ENCODE measurements at places on chromosomes 13 and 19. TPM values are rescaled to one million over a fixed set of nuclear protein-coding genes. Genes with fewer than 3 reads are reported as not detected.

DNA sequence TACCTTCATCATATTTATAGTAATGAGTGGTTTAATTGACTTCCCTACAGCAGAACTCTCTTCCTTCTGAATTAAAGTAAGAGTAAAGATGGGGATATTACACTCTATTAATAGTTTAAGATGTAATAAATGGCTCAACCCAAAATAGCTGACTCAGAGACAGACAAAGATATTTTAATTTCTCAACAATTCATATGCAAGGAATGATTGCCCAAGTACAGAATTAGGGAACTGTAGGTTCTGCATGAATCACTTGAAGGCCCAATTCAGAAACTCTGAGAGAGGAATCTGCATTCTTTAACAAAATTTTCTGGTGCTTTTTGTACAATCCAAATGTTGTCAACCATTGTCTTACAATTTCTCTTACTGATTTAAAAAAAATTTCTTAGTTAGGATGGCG is 42.9 kb upstream of the PCDH9 start:
- DNase-seq, result no peak

GRCh38 chr19:35285095-35285449 is 2.7 kb downstream of the HAMP start:
- no peak for DNase-seq

GRCh38 chr13:81171065-81171647 is 830.2 kb upstream of the SPRY2 start:
- no peak for DNase-seq

DNA sequence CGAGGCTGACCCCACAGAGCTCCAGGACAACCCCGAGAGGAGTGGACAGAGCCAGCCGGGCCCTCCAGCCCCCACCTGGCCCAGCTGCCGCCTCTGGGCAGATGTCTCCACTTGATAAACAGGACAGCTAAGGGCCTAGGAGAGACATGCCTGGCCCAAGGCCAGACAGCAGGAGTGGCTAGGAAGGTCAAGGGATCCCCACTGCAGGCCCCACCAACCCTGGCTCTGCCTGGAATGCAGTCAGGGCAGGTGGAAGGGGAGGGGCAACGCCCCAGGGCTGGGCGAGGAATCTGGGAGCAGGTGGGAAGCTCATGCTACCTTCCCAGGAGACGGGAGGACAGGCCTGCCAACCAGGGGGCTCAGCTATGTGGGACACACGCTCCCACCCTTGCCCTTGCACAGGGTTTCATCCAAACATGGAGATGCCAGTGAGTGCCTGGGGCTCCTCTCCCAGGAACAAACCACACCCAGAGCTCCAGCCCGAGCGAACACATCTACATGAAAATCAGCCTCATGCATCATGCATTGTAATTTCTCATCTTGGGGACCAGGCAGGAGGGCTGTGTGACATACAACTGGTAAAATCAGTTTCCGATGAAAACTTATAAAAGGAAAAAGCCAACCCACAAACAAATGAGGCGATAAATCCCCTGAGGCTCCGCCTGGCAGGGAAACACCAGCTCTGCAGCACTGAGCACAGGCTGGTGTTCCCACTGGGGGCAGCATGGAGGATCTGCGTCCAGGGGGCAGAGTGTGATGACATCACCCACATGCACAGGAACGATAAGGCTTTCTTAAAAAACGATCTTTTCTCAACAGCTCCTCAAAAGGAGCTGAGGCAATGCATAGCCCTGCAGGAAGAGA is 25.0 kb downstream of the SH3GL1 start:
- peak; percentile 77 for DNase-seq

GRCh38 chr13:40611004-40611403 is 55.4 kb downstream of the FOXO1 start:
- no peak for DNase-seq

DNA sequence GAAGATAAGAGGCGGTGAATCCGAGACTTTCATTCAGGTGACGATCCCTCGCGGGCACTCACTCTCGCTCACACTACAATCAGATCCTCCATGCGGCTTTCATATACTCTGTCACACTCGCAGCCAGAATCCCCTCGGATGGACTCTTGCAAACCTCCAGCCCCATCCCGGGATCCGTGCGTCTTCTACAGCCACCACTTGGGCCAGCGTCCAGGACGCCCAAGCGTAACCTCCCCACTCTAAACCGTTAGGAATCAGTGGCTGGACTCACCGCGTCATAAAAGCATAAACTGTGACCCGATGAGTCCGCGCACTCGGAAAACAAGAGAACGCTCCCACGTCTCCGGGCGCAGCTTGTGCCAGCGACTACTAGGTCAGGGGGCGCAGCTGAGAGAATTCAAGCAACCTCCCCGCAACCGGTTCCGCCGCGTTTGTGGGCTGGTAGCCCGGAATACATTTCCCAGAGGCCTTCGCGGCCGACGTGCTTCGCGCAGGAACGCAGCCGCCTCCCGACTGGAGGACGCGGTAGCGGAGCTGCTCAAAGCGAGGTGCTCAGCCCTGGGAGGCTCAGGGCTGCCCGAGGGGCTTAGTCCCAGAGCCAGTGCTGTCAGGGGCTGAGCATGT is 27.6 kb downstream of the ZNF607 start:
- DNase-seq, result peak; percentile 46

- no peak for DNase-seq
Measured at GRCh38 chr13:27919934-27920676, at the start of gene PDX1. Gene PDX1 (plus strand): TSS chr13:27920000. CDS start chr13:27920139, 139 bp downstream.

DNA sequence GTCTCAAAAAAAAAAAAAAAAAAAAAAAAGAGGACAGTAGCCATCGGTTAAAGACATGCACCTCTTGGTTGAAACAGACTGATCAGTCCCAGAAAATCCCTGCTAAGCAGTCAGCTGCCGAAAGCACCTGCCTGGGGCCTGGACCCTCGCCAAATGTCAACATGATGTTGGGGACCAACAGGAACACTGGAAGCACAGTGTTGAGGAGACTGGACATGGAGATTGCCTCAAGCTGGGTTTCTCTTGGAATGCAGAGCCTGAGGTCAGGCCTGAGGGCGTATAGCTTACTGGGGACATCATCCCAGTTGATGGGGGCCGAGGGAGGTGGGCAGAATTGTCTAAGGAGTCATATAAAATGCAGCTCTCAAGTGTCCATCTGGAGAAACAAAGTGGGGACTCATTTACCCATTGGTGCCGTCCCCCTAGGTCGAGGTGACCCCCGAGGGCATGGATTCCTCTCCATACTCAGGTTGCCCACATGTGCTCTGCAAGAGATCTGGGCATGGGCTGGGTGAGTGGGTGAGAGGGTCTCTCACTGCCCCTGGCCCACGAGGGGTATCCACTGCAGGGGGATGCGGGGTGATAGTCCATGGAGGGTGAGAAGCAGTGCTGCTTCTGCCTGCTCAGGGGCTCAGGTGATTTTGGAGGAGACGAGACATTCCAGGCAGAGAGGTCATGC is 164.5 kb downstream of the URI1 start:
- DNase-seq, result no peak

GRCh38 chr19:47609906-47610894 is 1.3 kb downstream of the BICRA start:
- DNase-seq, result peak; percentile 29

DNA sequence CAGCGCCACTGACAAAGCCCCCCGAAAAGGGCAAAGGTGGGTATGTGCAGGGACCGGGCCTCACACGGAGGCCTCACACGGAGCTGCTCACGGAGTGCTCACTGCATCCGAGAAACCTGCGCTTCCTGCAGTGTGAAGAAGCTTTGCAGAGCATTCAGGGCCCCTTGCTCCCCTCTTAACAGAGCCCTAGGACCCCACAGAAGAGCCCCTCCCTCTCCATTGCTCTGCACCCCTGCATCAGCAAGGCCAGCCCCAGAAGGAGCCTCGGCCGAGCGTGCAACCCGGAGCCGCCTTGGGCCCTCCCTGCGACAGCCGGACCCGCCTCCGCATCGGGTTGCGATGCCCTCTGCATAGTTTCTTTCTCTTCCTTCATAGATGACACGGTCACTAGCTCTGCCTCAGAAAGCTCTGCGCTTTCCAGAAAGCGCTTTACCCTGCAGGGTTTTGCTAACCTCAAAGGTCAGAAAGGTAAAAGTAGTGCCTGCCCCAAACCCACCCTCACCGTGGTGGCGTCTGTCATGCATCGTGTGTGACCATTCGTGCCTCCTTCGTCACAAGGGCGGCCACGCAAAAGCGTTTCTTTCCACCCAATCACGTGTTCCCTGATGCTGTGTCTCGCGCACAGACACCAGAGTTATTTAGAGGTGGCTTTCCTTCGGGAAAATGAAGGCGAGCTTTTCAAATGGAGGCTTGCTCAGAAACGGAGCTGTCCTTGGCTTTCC is 15.7 kb upstream of the F7 start:
- no peak for DNase-seq

- DNase-seq, result no peak
Measured at GRCh38 chr19:55240713-55241020, 12.1 kb upstream of the TMEM86B start.

- no peak for DNase-seq
Measured at GRCh38 chr13:47726394-47726793, 274.7 kb downstream of the SUCLA2 start.

GRCh38 chr19:8209462-8210378 is 550 bp downstream of the CERS4 start:
- no peak for DNase-seq

GRCh38 chr13:37379841-37380240 is 218.7 kb downstream of the POSTN start:
- DNase-seq, result no peak

GRCh38 chr19:6393983-6394412 is 1.0 kb upstream of the GTF2F1 start:
- DNase-seq, result no peak

DNA sequence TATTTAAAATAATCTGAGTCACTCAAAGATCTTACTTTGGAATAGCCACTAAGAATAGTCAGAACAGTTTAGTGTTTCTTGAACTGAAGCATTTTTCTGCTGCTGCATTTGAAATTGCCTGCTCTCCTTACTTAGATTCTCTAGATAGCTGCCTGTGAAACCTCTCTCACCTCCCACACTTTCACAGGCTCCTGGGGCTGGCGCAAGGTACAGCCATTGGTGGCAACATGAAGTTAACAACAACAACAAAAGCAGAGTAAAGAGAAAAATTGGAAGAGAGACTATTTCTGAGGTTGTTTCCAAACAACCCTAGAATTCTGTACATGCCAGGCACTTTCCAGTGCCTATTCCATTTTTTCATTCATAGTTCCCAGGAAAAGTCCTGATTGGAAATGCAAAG is 25.3 kb downstream of the SLITRK5 start:
- no peak for DNase-seq

GRCh38 chr13:33722216-33722915 is 95.6 kb upstream of the RFC3 start:
- no peak for DNase-seq

DNA sequence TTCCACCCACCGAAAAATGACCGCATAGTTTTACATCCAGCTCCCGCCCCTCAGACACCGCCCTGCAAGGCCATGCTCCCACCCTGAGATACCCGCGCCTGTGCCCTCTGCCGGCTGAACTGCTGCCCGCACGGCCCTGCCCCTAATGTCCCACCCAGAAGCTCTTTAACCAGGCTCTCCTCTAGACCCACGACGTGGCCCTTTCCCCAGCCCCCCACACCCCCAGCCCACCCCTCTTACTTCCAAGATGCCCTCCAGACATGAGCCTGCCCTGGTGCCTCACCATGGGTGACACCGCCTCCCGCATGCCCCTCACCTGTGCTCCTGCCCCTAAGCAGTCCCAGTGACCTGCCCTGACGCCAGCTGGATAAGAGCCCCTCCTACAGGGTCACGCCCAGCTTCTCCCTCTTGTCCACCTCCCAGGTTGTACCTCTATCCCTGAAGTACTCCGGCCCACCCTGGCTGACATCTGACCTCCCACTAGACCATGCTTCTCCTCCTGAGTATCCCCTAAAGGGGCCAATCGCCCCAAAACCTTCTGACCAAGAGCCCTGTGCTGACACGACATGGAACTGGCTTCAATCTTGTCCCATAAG is 51.2 kb downstream of the COLGALT1 start:
- DNase-seq, result no peak

GRCh38 chr13:45882626-45883025 is 31.1 kb upstream of the SIAH3 start:
- DNase-seq, result no peak

DNA sequence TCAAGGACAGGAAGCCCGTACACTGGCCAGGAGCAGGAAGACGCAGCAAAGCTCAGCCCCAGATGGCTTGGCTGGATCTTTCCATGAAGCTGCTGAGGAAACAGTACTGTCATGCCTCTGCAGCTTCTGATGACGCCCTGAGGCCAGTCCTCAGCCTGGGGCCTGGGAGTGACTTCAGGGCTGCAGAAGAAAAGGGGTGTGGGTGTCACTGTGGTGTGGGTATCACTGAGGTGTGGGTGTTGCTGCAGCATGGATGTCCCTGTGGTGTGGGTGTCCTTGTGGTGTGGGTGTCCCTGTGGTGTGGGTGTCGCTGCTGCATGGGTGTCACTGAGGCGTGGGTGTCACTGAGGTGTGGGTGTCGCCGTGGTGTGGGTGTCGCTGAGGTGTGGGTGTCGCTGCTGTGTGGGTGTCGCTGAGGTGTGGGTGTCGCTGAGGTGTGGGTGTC is 12.0 kb upstream of the GAS6 start:
- DNase-seq, result no peak

DNA sequence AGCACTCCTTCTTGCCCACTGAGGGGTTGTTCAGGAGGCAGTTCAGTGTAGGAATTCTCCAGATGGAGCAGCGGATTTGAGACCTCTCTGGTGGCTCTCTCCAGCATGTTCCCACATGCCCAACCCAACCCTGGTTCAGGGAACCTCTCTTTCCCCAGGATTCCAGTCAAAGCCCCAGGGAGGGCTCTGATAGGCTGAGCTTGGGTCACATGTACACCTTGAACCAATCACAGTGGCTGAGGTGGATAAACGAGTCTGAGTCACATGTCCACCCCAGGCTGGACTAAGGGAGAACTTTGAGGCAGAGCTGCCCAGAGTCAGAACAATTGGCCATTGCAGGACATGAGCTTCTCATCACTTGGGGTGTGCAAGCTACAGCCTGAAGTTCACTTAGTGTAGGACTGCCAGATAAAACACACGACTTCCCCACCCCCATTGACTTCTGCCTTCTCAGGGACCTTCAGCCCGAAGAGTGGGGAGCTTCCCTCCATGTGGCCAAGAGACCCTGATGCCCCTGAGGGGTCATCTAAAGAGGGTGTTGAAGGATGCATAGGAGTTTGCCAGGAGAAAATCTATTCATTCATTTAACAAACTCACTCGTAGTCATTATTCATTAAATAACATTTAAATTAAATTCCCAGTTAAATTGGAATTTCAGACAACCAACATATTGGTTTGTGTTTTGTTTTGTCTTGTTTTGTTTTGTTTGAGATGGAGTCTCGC is 4.0 kb upstream of the MAST3 start:
- DNase-seq, result no peak

SLITRK6 gene
- 7.9 TPM for total RNA-seq

ZNF555 gene
- total RNA-seq, result 7.5 TPM

ZNF829 gene
- 3.2 TPM for total RNA-seq

SBK2 gene
- total RNA-seq, result not detected

PINLYP gene
- 12.5 TPM for total RNA-seq

C1QTNF9B gene
- total RNA-seq, result not detected

JAK3 gene
- 2.8 TPM for total RNA-seq
